ENCODE measurements at places on chromosomes 3 and 15. TPM values are rescaled to one million over a fixed set of nuclear protein-coding genes. Genes with fewer than 3 reads are reported as not detected.

HGD gene
- 0.13 TPM for total RNA-seq

ALDH1L1 gene
- total RNA-seq, result under 0.01 TPM

LHFPL4 gene
- total RNA-seq, result under 0.01 TPM

SPATA12 gene
- total RNA-seq, result not detected

DLL4 gene
- total RNA-seq, result 0.11 TPM

CX3CR1 gene
- under 0.01 TPM for total RNA-seq

NAA50 gene
- 218 TPM for total RNA-seq

ANKRD34C gene
- not detected for total RNA-seq

ADGRG7 gene
- total RNA-seq, result not detected

UTS2B gene
- total RNA-seq, result 0.52 TPM

CFAP44 gene
- total RNA-seq, result 5.9 TPM

SCG3 gene
- not detected for total RNA-seq

IL17RE gene
- total RNA-seq, result 1.4 TPM

IL5RA gene
- not detected for total RNA-seq

GABRB3 gene
- total RNA-seq, result 2.7 TPM

FEZF2 gene
- not detected for total RNA-seq

CCK gene
- total RNA-seq, result not detected

IP6K1 gene
- 40.9 TPM for total RNA-seq

GHSR gene
- not detected for total RNA-seq

DIPK2A gene
- 23.5 TPM for total RNA-seq
